ENCODE measurements at places on chromosomes 1 and 21.

DNA sequence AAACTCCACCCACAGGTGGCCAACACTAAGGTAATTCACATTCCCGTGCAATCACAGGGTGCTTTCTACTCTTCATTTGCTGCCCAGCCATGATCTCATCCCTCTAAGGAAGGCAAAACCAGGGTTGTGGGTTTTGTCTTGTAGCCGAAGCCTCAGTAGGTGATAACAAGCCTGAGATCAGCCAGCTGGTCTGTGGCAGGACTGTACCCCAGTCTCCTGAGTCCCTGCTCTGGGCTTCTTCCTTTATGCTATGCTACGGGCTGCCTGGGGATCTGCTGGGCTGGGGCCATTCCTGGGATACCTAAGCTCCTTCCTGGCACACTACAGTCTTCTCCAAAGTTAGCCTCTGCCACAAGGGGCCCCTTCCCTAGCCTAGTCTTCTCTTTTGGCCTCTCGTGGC, 9.8 kb downstream of the PPFIA4 start:
- DNase-seq: no peak

DNA sequence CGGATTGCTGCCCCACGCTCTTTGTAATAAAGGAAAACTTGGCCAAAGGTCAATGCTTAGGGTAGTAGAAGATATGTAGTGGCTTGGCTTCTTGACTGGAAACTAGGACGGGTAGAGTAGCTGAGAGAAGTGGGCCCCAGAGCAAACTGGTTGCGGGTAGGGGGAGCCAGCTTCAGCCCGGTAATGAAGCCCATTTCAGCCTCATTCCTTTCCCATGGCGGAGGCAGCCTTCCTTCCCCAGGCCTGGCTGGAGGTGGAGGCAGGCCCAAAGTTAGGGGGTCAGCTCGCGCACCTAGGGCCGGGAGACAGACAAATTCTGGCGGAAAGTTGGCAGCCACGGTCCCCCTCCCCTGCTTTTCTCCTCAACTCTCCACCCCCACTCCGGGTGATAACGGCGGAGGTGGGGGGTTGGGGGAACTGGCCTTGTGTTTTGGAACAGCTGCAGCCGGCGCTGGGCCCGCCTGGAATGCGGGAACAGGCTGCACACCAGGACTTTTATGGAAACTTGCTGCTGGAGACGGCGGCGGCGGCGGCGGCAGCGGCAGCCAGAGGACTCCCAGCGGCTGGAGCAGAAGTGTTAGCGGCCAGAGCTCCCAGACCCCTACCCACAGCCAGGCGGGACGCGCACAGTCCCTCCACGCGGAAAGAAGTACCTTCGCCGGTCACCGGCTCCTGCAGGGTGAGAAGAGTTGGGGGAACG, at the start of gene NEXN:
NEXN (plus strand) TSS at position 544 of the 700 bp plus-strand sequence. CDS start 27,483 bp downstream, outside the sequence.
- peak; percentile 67 for DNase-seq

- DNase-seq: no peak
These were observed 9.7 kb downstream of the TLR5 start for GRCh38 chr1:223133306-223133823.

DNA sequence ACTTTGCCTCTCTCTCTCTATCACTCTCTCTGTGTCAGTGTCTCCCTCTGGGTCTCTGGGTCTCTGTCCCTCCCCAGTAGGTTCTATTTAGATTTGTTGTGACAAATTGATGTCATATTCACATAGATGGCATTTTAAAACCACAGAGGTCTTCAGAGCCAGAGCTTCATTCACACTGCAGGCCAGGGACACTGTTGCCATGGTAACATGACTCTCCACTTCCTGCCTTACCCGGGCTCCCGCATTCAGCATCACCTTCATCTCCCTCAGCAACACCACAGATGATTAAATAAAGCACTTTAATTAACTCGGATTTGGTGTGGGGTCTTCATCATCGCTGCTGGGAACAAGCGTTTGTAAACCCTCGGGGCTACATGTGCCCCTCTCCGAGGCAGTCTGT, 132.6 kb downstream of the ETS2 start:
- peak; percentile 56 for DNase-seq

DNA sequence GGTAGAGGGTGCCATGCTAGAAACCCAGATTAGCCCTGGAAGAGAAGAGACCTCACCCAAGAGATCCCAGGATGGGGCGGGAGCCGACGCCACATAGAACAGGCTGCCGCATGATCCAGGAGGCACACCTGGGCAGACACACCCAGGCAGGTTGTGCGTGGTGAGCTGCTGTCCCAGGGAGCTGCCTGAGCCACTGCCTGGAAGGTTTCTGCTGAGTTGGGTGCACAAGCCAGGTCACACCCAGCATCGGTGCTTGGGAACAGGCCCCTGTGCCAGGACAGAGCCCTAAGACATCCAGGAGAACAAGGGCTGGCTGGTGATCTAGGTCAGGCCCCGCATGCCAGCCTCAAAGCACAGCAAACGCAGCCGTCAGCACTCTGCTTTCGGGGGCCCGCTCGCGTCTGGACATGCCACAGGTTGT, 40.2 kb downstream of the CTNNBIP1 start:
- no peak for DNase-seq

DNA sequence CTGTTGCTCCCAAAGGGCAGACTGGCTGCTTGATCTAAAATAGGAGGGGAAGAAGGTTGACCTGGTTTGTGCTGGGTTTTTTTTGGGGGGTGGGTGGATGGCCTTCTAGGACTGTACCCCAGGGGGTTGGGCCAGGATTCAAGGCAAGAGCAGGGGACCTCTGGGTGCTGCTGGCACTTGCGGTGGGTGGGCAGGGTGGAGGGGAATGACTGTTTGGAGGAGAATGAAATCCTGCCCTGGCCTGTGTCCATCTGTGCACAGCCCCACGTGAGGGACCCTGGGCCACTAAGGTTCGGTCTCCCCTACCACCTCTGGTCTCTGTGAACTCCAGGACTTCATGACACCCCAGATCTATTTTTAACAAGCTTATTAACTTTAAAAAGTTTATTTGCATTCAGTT, 414.2 kb downstream of the PTPRU start:
- no peak for DNase-seq

DNA sequence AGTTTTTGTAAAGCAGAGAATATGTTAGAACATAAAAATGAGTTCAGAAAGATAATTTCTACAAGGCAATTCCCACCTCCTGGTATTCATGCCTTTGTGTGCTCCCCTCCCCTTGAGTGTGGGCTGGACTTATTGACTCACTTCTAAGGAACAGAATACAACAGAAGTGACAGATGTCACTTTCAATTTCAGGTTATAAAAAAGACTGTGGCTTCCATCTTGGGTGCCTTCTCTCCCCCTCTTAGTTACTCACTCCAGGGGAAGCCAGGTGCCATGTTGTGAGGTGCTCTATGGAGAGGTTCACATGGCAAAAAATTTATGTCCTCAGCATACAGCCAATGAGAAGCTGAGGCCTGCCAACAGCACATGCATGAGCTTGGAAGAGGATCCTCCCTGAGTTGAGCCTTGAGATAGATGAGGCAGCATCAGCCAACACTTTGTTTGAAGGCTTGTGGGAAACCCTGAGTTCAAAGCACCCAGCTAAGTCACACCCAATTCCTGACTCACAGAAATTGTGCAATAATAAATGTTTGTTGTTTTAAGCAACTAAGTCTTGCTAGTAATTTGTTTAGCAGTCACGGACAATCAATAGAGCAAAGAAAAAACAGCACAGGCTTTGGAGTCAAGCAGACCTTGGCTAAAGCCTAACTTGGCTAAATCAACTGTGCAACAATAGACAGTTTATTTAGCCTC, 73.5 kb upstream of the NGF start:
- DNase-seq: peak; percentile 86

GRCh38 chr1:169426174-169426705, 1.0 kb downstream of the CCDC181 start:
- DNase-seq: no peak

DNA sequence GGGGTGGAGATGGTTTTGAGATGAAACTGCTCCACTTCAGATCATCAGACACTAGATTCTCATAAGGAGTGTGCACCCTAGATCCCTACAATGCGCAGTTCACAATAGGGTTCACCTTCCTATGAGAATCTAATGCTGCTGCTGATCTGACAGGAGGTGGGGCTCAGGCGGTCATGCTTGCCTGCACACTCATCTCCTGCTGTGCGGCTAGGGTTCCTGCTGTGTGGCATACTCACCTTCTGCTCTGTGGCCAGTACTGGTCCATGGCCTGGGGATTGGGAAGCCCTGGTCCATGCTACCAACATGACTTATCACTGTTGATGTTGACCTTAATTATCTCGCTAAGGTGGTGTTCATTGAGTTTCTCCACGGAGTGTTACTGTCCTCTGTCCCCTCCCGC, 144.5 kb downstream of the NAV1 start:
- no peak for DNase-seq

GRCh38 chr1:153919876-153920852, 2.6 kb downstream of the GATAD2B start:
- peak; percentile 36 for DNase-seq

- no peak for DNase-seq
These were observed 86.7 kb downstream of the PTPN14 start for GRCh38 chr1:214464445-214465287.

- DNase-seq: peak; percentile 35
These were observed 169.3 kb downstream of the ST6GALNAC5 start for GRCh38 chr1:77036560-77036959.

GRCh38 chr1:222090103-222090502, 348.2 kb upstream of the DUSP10 start:
- peak; percentile 48 for DNase-seq

- DNase-seq: no peak
These were observed 6.4 kb downstream of the NPR1 start for GRCh38 chr1:153684892-153685291.

GRCh38 chr1:209845408-209845725, 17.6 kb downstream of the UTP25 start:
- no peak for DNase-seq

GRCh38 chr1:30745834-30746208, 11.8 kb downstream of the LAPTM5 start:
- DNase-seq: no peak

GRCh38 chr1:151581921-151582320, 29.9 kb upstream of the SNX27 start:
- DNase-seq: no peak

DNA sequence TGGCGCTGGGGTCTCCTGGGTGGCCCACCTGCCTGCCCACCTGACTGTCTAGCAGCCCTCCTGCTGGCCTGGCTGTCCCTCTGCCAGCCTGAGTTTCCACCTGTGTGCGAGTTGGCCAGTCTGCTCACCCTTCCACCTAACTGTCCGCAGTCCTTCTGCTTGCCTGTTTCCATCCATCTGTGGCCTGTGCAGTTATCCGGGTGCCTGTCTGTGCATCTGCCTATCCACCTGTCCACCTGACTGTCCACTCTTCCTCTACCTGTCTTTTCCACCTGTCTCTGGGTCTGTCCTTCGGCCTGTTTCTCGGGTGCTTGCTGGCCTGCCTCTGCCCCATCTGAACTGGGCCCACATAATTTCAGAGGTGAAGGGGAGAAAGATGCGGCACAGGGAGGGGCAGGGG, 1.9 kb downstream of the KCNQ4 start:
- no peak for DNase-seq

DNA sequence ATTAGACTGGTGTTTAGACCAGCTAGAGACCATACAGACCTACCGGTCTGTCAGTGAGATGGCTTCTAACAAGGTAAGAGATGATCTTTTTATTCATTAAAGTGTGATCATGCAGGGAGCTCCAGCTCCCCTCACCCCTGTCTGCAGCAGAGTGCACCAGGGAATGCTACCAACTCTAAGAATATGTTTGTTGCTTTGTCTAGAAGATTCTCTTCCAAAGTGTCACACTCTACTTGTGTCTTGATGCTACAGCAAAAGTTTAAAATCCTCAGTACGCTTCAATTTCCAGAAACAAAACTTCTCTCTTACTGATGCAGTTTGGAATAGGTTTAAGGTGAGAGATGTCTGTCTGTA, 201.4 kb upstream of the SGIP1 start:
- no peak for DNase-seq

GRCh38 chr1:150696590-150696989, 364 bp downstream of the GOLPH3L start:
- no peak for DNase-seq

- peak; percentile 97 for DNase-seq
These were observed 55.3 kb downstream of the NME7 start for GRCh38 chr1:169312084-169312954.

DNA sequence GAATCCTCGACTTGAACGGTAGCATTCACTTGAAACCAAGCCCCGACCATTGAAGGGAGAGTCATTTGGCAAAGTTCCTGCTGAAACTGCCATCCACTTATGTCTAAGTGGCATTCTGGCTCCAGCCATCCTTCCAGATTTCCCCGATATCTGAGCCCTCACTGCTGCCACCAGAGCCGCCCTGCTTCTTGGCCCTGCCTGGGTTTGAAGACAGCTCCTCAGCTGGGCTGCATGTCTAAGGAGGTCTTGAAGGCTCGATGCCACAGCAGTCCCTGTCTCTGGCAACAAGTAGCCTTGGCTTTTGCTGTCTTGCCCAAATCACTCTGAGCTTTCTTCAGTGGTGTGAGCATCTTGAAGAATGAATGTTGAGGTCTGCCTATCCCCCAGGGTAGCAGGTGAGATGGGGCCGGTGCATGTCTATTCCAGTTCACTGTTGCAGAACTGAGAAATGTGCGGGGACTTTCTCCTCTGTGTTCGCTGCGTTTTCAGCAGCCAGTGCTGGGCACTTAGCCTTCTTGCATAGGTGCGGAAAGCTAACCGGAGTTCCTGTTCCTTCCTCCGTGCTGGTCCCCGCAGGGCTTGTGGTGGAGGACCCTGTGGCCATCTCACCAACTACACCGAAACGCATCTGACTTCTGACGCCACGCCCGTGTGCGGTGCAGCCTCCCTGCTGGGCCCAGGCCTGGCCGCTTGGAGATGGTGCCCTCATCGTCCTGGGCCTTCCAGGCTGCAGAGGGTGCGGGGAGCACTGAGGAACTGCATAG, 29.2 kb downstream of the MAN1C1 start:
- no peak for DNase-seq

GRCh38 chr21:31707499-31707898, 24.4 kb downstream of the SCAF4 start:
- no peak for DNase-seq

DNA sequence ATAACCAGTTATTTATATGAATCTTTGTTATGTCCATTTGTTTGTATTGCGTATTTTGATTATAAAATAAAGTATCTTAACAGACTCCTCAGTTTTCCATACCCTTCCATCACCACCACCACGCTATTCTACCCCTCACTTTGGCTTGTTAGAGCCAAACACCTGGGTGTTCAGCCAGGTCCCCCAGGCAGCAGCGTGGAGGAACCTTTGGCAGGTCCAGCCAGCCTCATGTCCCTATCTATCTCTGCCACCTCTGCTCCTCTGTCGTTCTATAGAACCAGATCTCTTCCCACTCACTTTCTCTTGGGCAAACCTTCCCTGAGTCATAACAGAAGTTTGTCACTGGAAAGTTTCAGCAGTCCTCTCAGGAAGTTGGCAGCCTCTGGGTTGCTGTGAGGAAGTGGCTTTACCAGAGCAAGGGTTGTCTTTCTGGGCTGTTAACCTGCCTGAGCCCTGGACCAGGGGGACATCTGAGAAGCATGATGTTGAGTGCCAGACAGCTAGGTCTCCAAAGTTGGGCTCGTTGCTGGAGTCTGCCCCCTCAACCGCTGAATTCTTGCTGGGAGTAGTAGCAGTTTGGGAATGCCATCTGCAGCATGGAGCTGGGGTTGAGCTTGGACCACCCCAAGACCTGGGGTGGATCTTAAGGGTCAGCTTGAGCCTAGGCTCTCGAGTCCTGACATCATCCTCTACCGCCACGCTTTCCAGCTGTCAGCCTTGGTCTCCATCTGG, 996 bp upstream of the SH3BGRL3 start:
- DNase-seq: peak; percentile 74

All from HFFc6 (cell line).